ENCODE measurements at places on chromosomes 7 and 10.

DNA sequence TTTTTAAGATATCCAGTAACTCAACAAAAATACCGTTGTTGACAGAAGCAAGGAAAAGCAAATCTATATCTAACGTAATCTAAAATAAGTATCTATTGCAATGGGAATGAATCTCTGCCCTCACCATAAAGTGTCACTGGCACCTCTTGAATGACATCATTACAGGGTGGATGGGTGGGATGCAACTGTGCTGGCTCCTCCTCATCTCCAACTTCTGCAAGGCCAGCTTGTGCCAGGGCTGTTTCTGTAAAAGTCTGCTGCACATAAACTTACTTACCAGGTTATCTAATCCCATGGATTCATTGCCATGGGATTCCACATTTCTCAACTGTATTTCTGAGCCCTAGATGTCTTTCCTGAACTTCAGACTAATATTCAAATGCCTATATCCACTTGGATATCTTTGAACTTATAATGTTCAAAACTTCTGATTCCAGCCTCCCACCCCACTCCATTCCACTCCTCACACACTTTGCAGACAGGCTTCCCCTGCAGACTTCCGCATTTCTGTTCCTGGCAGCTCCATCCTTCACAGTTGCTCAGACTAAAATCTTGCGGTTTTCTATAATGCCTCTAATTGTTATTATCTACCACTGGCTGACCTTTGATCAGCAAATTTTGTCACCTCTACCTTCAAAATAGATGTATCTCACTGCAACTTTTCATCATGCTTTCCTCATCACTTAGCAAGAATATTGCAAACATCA is 10.7 kb downstream of the FGL2 start:
- DNase-seq, result no peak

- peak; percentile 90 for DNase-seq
These were observed 140.6 kb downstream of the NRP1 start for GRCh38 chr10:33193701-33194521.

GRCh38 chr10:111146025-111146640 is 69.3 kb downstream of the ADRA2A start:
- no peak for DNase-seq

GRCh38 chr7:18684916-18685315 is 189.4 kb downstream of the HDAC9 start:
- no peak for DNase-seq

- DNase-seq, result no peak
These were observed 137.6 kb upstream of the THSD7A start for GRCh38 chr7:11969643-11970042.

GRCh38 chr7:146557971-146558469 is 441.4 kb downstream of the CNTNAP2 start:
- DNase-seq, result no peak

DNA sequence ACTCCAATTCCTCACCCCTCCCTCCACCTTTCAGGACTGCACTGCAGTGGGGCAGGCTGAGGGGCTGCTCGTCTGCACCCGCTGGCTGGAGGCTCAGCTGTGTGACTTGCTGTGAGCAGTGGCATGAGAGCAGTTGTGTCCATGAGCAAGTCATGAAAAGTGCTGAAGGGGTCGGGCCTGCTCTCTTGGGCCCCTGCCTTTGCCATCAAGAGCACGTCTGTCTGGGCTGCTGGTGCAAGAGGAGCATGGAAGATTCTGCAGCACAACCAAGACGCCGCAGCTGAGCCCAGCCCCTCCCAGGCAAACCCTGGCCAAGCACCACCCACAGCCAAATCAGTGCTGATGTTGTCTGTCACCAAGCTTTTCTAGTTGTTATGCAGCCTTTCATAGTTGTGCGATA is 284.3 kb downstream of the TCERG1L start:
- no peak for DNase-seq

DNA sequence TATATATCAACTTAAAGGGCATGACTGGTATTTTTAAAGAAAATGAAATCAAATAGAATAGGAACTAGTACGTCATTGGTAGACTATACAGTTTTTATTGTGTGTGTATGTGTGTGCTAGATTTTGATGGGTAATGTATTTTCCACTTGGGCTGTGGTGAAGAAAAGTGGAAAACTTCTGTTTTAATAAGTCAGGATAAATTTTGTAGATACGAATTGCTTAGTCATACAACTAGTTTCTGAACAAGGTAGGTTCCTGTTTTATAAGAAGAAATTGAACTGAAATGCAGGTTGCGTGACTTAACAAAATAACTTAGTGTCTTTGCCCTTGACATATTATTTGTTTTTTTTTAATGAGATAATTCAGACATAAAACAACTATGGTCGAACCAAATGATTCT is 24.3 kb downstream of the UBN2 start:
- DNase-seq, result no peak

- DNase-seq, result no peak
These were observed 40.4 kb downstream of the AP5Z1 start for GRCh38 chr7:4815609-4816418.

GRCh38 chr7:159122276-159122675 is 22.4 kb downstream of the VIPR2 start:
- DNase-seq, result no peak

- peak; percentile 14 for DNase-seq
These were observed 7.3 kb upstream of the ZNF777 start for GRCh38 chr7:149468208-149468607.

DNA sequence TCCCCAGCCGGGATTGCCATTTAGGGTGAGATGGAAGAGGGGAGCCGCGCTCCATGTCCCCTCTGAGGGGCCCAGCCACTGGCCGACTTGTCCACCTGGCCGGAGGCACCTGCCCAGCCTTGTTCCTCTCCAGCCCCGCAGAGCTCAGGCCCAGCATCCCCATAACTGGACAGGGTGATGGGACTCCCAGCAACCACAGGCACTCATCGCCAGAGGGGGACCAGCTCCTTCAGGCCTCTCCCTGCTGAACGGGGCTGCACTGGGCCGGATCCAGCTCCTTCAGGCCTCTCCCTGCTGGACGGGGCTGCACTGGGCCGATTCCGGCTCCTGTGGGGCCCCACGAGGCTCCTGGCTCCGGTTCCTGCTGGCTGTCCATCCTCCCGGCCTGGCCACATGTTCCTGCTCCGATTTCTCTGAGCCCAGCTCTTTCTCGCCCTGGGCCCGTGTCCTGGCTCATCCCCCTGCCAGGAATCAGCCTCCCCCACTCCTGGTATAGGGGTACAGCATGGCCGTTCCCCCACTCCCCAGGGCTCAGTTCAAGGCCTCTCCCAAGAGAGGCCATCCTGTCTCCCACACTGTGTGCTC is 56.1 kb upstream of the ADGRA1 start:
- no peak for DNase-seq

DNA sequence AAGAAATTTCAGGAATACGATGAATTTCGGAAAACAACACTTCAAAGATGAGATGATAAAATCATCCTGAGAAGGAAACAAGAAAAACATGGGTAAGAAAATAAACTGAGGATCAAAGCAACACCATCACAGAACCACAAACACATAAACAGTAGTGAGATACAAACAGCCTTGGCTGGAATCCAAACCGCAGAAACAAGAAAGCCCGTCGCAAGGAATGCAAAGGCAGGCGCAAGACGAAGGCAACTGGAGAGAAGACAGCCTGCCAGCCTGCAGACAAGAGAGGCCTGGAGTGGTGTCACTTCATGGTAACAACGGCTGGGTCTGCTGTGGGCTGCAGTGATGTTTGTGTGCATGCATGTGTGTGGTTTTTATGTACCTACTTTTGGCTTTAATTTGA is 61.8 kb upstream of the DRGX start:
- no peak for DNase-seq

DNA sequence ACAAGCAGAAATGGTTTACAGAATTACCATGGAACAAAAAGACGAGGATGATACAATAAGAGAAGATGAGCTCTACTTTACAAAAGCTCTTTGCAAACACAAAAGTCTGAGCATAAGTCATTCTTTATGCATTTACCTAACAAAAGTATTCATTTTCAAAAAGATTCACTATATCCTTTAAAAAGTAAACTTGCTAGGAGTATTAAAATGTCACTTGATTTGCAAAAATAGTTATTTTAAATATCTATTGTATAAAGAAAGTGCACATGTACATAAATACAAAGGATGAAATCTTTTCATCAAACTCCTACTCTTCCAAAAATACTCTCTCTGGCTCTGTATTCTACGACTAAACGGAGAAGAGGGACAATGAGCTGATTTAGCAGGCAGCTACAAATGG is 146.4 kb upstream of the STEAP1 start:
- no peak for DNase-seq
